ENCODE measurements at places on chromosomes 2 and 18. TPM values are rescaled to one million over a fixed set of nuclear protein-coding genes. Genes with fewer than 3 reads are reported as not detected.

DNA sequence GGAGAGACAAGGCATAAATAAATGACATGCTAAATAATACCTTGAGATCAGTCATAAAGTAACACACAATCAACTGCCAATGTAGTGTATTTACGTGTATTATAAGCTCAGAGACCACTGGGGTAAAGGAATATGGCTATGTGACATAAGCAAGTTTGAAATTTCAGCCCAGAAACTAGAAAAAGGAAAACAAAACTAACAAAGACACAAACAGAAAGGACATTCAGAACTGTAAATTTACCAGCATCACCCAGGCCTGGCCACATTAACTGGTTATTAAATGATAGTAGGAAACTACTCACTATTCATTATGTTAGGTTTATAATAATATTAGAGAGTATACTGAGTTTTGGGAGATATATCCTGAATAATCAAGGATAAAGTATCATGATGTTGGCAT lies 98.8 kb downstream of the METTL8 start:
- no peak for DNase-seq

GRCh38 chr2:95049961-95050360 lies 24.5 kb downstream of the MAL start:
- no peak for DNase-seq

Gene IL37
- total RNA-seq: not detected

DNA sequence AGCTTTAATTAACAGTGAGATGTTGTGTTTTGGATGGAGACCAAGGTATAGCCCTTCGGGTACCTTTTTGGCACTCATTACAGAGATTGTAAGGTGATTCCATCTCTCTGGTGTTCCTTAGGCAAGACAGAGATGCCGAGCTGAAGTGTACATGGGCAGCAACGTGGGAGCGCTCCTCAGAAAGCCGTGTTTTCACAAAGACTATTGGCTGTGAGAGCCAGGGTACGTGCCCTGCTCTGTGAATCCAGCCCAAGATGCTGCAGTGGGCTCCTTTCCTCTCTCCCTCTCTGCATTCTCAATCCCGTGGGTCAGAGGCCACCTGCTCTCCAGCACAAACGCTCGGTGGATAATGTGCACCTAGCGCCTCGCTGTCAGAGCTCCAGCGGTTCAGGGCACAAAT lies 203.0 kb upstream of the EPHA4 start:
- DNase-seq: no peak

GRCh38 chr2:95345563-95346230 lies 48.5 kb downstream of the KCNIP3 start:
- peak; percentile 84 for DNase-seq

Gene SERPINB11
- not detected for total RNA-seq

Measured in HT1080 (cell line).